CD4-positive, alpha-beta T cell treated with Interleukin-17A for 4 hours (primary cell): ENCODE measurements at places on chromosomes 12 and 14.

DNA sequence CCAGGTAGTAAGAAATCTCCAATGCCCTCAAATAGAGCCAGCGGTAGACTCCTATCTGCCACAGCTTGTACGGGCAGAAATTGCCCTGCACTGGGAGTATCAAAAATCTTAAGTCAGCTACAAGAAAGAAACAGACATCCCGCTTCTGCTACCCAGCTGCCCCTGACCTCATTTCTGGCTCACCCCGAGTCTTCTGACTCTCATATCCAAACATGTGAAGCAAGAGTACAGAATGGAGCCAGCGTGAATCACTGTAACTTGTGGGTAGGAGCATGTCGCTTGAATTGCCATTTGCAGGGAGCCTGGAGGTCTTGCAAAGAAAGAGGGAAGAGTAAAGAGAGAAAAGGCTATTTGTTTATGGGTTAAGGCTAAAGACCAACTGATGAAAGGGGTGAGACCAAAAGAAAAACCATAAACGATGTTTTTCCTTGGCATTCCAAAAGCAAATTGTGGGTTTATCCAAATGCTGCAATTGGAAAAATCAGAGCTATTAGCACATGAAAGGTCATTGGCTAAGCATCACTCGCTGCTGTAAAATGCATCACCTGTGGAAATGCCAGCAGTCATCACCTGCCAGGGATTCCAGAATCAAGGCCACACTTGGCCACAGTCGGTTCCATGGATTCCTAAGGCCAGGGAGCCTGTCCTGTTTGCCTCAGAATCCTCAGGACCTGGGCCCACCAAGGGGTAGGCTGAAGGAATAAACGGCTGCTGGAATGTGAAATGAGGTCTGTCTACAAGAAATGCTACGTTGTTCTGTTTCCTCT lies 86.6 kb downstream of the FOXN3 start:
- DNase-seq = no peak

DNA sequence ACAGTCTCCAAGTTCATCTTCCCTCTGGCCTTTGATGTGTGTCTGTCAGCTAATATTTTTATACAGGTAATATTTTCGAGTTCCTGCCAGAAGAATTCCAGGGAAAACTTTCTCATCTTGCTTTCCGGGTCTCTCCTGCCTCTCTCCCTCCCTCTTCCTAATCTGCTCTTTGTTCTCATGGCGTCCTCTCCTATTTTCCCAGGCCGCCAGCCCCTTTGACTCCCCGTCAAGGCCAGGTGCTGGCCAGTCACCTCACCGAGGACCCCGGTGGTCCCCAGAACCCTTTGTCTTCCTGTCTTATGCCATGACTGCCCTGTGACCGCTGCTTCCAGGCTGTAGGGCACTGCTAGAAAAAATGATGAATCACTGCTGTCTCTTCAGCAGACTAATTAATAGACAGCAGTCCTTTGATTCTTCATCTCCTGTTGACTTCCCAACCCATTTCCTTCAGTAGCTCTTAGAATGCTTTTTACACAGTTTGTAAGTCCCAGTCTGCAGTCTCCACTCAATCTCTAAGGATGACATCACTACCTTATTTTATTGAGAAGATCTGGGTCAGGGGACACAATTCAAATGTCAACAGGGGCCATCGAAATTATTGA lies 40.7 kb downstream of the PPFIBP1 start:
- no peak for DNase-seq

DNA sequence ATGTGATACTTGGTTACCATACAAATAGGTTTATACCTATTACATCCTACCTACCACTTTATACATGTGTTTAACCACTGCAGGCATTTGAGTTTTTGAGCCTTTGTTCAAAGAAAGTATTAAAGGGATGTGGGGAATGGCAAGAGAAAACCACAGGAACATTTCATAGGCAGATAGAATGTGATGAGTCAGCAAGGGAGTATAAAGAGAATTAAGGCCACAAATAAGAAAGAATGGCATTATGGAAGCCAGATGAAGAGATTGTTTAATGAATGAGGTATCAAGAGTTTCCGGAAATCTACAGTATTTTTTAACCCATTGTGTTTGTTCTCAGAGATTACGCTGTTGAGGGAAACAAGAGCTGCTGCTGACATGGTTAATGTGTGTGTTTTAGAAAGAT lies 66.9 kb downstream of the METTL25 start:
- no peak for DNase-seq

GRCh38 chr12:124633365-124634362 lies 66.3 kb upstream of the NCOR2 start:
- no peak for DNase-seq

GRCh38 chr12:110742096-110742717 lies 484 bp downstream of the PPP1CC start:
- DNase-seq = peak; percentile 13

GRCh38 chr14:49863487-49864281 lies 11.1 kb upstream of the NEMF start:
- DNase-seq = no peak
